ENCODE measurements at places on chromosomes 2 and 18. TPM values are rescaled to one million over a fixed set of nuclear protein-coding genes. Genes with fewer than 3 reads are reported as not detected.

- no peaks in the 10 kb centered on the region for H3K27me3 ChIP-seq
- no peak overlapping the region for H3K4me3 ChIP-seq
- no peaks in the 10 kb centered on the region for H3K4me1 ChIP-seq
- no peak for DNase-seq
- H3K36me3 ChIP-seq = no peaks in the 10 kb centered on the region
Measured at GRCh38 chr18:60996822-60997221, 336.4 kb upstream of the CDH20 start.

DNA sequence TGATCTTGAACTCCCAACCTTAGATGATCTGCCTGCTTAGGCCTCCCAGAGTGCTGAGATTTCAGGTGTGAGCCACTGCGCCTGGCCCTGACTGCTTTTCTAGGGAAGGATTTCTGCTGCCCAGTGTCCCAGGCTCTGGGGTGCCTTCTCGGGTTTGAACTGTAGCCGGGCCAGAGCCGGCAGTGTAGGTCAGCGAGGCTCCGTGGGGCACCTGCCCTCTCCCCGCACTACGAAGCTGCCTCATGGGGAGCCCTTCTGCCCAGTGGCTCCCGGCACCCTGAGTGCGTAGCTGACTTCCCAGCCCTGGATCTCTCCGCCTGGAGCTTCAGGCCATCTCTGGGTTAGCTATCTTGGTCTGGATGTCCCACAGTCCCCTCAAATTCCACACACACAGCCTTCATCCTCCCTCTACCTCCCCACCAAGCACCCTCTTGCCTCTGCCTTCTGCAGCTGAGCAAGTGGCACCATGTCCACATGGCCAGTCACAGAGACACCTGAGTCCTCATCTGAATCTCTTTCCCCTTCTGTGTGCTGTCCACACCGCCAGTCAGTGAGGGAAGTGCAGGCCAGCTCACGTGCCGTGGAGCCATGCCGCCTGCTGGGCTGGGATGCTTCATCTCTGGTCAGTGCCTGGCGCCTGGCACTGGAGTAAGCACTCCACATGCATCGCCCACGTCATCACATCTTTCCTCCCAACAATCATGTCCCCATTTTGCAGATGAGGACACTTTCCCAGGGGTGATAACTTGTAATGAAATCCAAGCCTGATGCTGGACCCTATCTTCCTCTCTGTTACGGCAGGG lies 69.2 kb downstream of the EDAR start:
- H3K36me3 ChIP-seq = no peaks in the 10 kb centered on the region
- no peaks in the 10 kb centered on the region for H3K27me3 ChIP-seq
- H3K4me3 ChIP-seq = no peak overlapping the region
- H3K27ac ChIP-seq = no peak overlapping the region

GRCh38 chr2:24912986-24913385 lies 7.1 kb downstream of the ADCY3 start:
- H3K36me3 ChIP-seq = peaks cover 18% of the 10 kb centered on the region
- no peak overlapping the region for H3K27ac ChIP-seq
- DNase-seq = no peak
- H3K4me3 ChIP-seq = no peak overlapping the region

- H3K36me3 ChIP-seq = no peaks in the 10 kb centered on the region
- no peaks in the 10 kb centered on the region for H3K27me3 ChIP-seq
- H3K4me3 ChIP-seq = no peak overlapping the region
- DNase-seq = no peak
Measured at GRCh38 chr2:203797712-203798111, 69.9 kb upstream of the CTLA4 start.

DNA sequence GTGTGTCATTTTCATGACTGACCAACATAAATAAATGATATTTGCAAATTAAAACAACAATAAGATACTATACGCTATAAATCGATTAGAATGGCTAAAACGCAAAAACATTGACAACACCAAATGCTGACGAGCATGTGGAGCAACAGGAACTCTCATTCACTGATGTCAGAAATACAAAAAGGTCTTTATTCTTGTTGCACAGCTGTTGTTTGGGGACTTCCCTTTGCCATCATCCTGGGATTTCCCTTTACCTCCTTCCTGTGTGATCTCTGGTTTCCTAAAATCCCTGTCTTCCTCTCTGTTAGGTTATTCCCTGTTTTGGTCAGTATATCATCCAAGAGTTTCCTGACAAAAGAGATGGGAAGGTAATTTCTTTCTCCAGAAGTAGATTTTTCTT lies 66.0 kb downstream of the NOL10 start:
- no peak for DNase-seq
- H3K27me3 ChIP-seq = no peaks in the 10 kb centered on the region
- H3K4me3 ChIP-seq = no peak overlapping the region
- no peak overlapping the region for H3K27ac ChIP-seq
- peaks cover 13% of the 10 kb centered on the region for H3K36me3 ChIP-seq

Gene ABCG5
- not detected for total RNA-seq

Gene MAPK4
- not detected for total RNA-seq

Gene EFHD1
- total RNA-seq = not detected

Gene SLC38A11
- total RNA-seq = not detected
